Activated T-helper 1 cell treated with Interleukin-2 at 50 U/mL for 16 hours (primary cell): ENCODE measurements at places on chromosomes 12 and 14.

DNA sequence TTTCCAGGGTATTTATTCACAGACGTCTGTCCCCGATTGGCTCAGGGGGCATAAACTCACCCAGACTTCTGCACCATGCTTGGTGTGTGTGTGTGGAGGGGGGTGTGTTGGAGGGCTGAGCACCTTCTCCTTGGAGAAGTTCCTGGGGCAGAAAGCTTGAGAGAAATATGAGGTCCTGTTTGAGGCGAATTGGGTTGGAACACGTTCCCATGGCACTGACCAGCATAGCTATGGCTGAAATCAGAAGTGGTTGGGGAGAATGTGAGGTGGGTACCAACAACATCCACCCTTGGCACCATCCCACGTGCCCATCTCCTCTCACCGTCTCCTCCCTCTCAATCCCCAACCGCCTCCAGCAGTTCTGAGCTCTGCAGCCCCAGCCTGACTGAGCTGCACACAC is 16.0 kb upstream of the GPATCH2L start:
- DNase-seq = no peak

GRCh38 chr12:94679554-94680195 is 29.3 kb upstream of the TMCC3 start:
- no peak for DNase-seq

DNA sequence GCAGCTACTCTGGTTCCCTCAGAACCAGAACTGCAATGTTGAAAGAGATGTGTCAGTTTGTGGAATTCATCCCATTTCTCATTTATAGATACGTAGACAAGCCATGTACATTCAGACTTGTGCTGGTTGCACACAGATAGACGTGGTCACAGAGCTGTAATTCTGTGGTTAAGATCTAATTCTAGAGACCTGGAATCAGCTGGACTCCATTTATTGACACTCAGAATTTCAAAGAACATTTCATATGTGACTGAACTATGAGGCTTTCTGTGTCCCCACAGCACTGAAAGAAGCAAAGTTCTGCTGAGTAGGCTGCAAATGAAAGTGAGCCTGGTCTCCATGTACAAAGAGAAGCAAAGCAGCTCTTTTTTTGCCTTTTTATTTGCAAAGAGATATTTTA is 220.2 kb upstream of the NAV3 start:
- DNase-seq = no peak

- DNase-seq = no peak
Measured at GRCh38 chr12:57541001-57541400, 6.0 kb downstream of the DCTN2 start.

DNA sequence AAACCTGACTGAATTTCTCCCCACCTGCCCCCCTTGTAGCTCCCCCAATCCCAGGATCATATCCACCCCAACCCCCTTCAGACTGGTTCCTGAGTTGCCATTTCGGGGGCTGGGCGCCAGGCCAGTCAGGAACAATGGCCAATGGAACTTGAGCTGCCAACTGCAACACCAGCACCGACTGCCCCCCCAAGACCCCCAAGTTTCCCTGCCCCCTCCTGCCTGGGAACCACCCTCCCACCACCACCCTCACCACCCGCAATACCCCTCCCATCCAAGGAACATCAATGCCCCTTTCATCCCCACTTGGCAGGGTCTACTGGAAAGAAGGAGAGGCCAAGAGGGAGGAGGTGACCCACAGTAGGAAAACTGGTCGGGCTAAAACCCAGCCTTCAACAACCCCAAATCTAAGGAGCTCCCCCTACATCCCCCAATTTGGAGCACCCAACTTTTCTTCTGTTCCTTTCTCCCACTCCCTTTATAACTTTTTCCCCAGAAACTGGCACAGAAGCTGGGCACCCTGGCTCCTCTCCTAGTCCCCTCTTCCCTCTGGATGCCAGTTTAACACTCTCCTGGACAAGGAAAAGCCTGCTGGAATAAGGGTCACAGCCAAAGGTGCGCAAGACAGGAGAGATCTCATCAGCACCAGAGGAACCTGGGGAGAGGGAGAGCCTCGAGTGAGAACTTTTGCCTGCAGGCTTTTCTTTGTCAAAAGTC is 1.6 kb upstream of the NDRG2 start:
- DNase-seq = no peak

GRCh38 chr12:79662046-79662811 is 28.5 kb downstream of the PAWR start:
- DNase-seq = no peak

GRCh38 chr12:121443911-121444841 is 44.3 kb downstream of the RNF34 start:
- DNase-seq = no peak

GRCh38 chr12:21818627-21819026 is 44.1 kb upstream of the KCNJ8 start:
- no peak for DNase-seq

- no peak for DNase-seq
Measured at GRCh38 chr14:91693346-91693745, 38.5 kb downstream of the CATSPERB start.

DNA sequence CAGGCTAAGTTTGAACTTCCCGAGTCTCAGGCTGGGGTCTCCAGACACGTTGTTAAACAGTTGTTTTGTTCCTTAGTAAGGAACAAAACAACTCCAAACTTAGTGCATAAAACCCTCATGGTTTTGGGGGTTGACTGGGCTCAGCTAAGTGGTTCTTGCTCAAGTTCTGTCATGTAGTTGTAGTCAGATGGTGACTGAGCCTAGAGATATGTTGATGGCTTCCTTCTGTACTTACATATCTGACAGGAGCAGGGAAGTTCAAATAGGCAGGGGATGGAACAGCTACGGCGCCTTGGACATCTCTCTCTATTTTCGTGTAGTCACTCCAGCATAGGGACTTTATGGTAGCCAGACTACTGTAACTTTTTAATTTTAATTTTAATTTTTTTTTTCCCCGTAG is 45.7 kb downstream of the SPATS2 start:
- no peak for DNase-seq

DNA sequence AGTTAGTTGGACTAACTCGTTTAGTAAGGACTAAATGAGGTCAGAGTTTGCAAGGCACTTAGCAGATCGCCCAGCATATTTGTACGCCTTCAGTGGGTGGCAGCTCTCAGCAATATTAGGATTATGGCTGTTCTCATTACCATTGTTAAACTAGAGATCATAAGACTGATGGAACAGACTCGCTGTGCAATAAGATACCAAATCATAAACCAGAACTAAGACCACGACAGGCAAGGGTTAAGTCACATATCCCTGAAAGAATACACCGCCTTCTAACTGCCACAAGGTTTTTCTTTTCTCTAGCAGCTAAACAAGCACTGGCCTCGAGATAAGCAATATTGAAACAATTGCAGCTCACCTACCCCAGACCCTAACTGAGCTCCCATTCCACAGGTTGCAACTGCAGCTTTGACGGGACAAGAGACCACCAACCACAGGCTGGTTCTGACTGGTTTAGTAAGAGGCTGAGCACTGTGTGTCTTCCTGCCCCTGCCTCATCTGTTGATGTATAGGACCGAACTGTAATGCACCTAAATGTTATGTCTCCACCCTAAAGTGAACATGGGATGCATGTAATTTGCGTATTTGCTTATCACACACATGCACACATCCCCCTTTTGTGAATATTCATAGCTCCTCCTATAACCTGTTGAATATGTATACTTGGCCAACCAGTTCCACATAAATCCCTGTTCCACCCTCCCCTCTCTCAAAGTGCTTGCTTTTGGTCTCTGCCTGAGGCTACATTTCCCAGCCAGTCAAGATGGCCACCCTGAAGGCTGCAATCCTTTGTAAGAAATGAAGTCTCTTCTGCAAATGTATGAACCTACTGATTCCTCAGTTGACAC is 153.2 kb downstream of the CALM1 start:
- DNase-seq = no peak

GRCh38 chr14:98069712-98070171 is 1202.3 kb downstream of the BCL11B start:
- DNase-seq = no peak

DNA sequence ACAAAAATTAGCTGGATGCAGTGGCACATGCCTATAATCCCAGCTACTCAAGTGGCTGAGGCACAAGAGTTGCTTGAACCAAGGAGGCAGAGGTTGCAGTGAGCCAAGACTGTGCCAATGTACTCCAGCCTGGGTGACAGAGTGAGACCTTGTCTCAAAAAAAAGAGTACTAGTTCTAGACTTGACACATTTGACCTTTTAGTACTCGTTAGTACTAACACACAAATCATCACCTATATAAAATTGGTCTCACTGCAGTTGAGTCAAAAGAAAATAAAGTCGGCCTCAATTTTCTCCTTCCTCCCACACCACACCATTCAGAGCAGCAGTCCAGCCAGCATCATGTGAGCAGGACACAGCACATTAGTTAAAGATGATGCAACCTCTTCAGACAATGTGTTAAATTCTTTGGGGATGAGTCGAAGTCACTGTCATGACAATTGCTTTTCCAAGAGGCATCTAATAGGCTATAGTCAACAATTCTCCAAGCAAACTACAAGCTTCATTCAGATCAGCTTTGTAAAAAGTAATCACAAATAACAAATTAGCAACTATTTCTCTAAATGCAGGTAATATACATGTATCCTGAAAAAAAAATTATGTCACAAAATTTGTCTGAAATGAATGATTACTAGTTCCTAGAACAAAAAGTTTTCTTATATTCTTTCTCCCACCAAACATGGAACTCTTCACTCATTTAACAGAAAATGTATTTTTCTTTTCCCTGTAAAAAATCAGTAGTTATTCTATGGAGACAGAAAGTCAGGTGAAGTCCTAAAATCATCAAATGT is 55.6 kb downstream of the CLIP1 start:
- DNase-seq = no peak

DNA sequence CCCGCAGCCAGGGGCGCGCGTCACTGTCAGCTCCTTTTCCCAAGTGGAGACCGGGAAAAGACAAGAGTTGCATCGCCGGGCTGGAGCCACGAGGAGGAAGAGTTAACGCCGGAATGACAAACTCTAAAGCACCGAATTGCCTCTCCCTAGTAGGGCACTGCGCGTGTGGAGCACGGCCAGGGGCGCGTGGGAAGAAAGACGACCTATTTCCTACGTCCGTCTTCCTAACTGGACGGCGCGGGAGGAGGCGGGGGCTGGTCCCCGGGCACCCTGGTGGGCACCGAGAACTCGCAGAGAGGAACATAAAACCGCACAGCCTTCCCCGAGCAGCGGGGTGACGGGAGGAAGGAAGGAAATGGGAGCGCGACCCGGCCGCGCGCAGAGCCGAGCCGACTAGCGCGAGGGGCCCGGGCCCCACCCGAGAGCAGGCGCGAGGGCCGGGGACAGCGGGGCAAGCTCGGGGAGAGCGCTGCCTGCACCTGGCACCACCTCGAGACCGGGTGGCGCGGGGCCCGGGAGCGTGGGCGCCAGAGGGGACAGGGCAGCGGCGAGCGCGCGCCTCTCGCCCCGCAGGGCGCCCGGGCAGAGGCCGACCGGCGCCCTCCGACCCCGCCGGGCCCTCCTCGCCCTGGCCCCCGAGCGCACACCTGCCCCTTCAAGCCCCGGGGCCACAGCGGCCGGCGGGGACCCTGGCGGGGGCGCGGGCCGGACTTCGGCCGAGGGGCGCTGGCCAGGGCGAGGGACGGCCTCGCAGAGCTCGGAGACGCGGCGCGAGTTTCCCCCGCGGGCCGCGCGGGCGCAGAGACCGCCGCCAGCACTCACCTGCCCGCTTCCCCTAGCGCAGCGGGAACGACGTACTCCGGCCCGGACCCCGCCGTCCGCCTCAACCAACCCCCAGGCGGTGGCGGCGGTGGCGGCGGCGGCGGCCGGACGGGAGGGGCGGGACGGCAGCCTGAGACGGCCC is at the start of gene SETD3:
TSS of gene SETD3 (minus strand) at position 954 of the 964 bp plus-strand sequence. CDS start 15,054 bp downstream, outside the sequence.
- peak; percentile 11 for DNase-seq

DNA sequence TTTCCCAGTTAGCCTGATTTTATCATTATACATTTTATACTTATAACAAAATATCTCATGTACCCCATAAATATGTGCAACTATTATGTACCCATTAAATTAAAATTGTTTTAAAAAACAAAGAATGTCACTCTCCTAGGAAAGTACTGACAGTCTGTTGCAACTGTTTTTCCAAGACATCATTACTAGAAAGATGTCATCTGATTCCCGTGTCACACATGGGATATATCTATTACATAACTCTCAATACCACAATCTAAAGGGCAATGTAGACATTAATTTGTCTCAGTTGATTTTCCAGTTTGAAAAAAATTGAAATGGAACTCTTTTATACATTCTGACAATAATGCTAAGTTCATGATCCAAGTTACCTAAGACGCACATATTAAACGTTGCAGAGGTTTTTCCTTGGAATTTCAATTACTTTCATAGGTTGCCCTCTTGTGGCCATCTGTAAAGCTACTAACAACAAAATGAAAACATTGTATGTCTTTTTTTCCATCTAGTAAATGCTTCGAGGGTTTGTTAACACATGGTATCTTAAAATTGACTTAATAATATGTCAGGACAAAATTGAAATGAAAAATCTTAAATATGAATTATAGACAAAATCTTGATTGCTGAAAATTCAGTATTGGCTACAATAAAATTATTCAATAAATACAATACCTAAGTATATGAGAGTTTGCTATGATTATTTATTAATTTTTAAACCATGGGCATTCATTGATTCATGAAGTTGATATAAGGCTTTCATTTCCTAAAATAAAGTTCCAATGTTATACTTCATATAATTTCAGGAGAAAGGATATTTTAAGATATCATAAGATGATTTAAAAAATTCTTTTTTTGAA is 131.6 kb downstream of the PPFIA2 start:
- no peak for DNase-seq

- no peak for DNase-seq
Measured at GRCh38 chr12:47725091-47725772, at the start of gene ENDOU. TSS of gene ENDOU (minus strand) at chr12:47725490. CDS start at chr12:47725413, 77 bp downstream.

GRCh38 chr14:40983604-40984003 is 623.1 kb upstream of the LRFN5 start:
- no peak for DNase-seq

DNA sequence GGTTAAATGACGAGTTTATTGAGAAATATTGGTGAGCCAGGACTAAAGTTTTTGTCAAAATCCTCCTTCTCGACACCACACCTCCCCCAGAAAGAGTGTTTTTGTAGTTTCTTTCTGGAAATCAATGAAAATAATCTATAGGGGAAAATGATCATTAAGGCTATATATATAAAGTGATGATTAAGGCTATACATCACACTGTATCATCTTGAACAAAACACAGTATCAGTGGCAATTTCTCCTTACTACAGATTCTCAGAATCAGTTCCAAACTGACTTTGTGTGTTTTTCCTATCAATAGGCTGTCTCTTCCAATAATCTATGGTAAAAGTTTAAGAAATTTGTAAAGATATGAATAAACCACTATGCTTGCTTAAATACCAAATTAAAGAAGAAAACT is 81.7 kb downstream of the IFNG-AS1 start:
- no peak for DNase-seq

DNA sequence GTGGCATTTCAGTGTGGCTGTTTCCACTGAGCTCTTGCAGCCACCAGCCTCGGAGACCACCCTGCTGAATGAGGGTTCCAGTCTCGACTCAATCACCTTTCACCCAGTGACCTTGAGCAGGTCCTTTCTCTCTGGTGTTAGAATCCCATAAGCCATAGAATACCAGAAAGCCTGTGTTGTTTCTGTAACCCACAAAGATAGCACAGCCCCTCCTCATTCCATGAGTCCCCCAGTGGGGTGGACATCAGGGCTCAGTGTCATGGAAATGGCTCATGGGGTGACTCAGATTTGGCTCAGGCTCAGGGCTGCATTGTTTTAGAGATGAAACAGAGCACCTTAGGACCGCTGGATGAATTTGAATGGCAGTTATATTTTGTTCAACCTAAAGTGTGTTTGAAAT is 171.5 kb downstream of the PTPN11 start:
- DNase-seq = no peak
